Right lobe of liver (tissue), 6 donors: ENCODE measurements at places on chromosomes 6 and 20.

DNA sequence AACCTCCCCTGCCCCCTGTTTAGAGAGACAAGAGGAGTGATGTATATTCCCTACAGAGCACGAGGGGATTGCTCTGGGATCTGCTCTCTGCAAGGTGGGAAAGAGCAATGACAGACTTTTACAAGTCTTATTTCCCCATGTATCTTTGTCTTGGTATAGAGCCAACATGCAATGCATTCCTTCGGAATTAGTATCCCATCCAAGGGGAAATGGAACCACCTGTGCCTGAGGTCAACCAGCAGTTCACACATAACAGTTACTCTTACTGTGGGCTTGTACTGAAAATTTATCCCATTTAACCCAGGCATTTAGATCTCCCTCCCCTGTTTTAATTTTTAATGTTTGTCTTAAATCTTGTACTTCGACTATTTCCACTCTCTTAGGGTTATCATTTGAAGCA lies 250.4 kb downstream of the C6orf118 start:
- H3K4me1 ChIP-seq: no peaks in the 10 kb centered on the region
- H3K4me3 ChIP-seq: no peak overlapping the region
- H3K36me3 ChIP-seq: no peaks in the 10 kb centered on the region
- H3K27me3 ChIP-seq: no peaks in the 10 kb centered on the region

- no peak overlapping the region for H3K27ac ChIP-seq
- H3K36me3 ChIP-seq: no peaks in the 10 kb centered on the region
- no peak overlapping the region for H3K4me3 ChIP-seq
- H3K4me1 ChIP-seq: no peaks in the 10 kb centered on the region
- DNase-seq: no peak
- H3K27me3 ChIP-seq: no peaks in the 10 kb centered on the region
Observed at GRCh38 chr20:11728937-11729336, 188.8 kb upstream of the BTBD3 start.

DNA sequence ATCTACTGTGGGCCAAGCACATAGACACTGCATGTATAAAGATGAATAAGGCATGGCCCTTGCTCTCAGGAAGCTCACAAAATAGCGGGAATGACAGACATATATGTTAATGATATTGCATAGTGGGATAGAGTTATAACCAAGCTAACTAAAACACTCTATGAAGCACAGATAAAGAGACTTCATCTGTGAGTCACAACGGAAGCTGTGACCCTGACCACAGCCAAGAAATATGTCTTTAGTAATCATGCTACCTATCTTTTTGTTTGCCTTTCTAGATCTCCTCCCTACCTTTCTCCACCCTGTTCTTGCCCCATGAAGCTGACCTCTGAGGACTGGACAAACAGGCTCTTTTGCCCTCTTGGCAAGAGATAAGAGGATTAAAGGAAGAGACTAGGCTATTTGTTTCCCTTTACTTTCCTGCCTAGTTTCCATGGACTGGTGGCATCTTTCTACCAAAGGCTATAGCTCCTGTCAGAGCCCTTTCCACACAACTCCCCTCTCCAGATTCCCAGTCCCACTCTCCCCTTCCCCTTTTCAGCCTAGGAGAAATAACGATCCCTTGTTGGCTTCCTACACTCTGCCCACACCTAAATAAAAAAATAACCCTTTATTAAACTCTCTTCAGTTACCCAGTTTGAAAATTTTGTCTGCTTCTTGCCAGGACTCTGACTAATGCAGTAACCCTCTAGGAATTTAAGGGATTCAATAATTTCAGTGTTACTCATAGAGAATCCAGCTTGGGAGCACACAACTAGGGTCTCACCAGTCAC lies 504.9 kb upstream of the MARCKS start:
- no peak for DNase-seq
- H3K27me3 ChIP-seq: no peaks in the 10 kb centered on the region
- H3K27ac ChIP-seq: no peak overlapping the region
- no peak overlapping the region for H3K4me3 ChIP-seq
- H3K4me1 ChIP-seq: no peaks in the 10 kb centered on the region

DNA sequence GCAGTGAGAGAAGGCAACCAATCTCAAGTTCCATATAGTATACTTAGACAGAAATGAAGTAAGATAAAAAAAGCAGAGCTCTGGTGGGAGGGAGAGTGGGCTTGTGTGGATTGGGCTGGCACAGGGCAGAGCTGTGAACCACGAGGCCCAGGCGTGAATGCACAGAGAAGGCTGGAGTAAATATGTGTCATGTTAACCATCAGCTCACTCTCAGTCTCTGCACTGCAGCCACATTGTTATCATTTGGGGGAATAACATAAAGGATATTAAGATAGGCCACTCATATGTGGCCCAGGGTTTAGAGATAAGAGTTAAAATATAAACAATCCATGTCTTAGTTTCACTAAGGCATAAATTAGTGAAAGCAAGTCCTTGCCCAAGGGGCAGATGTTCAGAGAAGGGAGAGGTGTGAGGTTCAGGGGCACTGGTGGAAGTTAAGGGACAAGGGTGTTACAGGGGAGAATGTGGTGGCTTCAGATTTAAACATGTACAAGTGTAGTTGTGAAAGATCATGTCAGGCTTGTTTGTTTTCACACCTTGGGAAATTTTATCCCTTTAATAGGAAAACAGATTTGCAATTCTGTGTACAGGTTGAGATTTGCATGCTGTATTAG lies 14.4 kb downstream of the GMPR start:
- no peaks in the 10 kb centered on the region for H3K27me3 ChIP-seq
- H3K27ac ChIP-seq: no peak overlapping the region
- H3K36me3 ChIP-seq: no peaks in the 10 kb centered on the region
